ENCODE measurements at places on chromosomes 2 and 18.

- no peak for DNase-seq
Observed at GRCh38 chr2:226883296-226883795, 47.5 kb downstream of the RHBDD1 start.

DNA sequence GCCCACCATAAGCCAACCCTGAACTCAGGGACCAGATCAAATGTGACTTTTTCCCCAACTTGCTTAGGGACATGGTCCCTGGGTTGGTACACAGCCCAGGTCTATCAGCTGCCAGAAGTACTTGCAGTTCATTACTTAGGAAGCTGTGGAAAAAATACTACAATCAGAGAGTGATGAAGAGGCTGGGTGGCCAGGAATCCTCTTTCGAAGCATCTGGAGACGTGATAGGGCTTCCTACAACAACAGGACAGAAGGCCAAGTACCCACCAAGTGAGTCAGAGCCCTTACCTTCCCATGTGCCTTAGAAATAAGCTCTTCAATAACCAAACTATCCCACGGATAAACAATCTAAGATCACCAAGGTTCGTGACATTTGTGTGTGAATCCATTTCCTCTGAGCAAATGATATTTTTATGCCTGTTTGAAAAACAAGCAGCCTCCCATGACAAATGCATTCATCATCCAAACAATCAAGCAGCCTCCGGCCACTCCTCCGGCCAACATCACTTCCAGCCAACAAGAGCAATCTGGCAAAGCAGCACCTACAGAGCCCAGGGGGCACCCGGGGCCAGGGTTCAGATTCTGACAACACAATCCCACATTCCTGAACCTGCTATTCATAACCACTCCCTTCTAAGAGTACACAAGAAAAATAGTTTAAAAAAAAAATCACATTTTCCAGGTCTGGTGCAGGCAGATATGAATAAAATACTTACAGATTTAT, 26.4 kb downstream of the TBC1D8 start:
- no peak for DNase-seq

DNA sequence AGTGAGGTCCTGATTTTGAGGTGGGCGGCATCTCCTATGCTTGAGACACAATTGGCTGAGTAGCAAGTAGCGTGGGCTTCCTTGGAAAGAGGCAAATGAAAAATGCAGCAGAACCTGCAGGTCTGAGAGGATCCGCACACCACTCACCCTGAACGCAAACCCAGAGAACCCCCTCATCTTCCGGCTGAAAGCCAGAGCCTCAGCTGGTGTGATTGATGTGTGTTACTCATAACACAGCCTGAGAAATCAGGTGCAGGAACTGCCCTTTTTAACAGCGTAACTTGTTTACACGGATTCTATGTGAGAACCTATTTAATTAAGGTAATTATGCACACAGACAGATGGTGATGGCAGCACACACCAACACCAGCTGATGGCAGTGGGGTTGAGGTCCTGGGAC, 123.4 kb downstream of the MRO start:
- DNase-seq, result no peak

- no peak for DNase-seq
Observed at GRCh38 chr18:12883372-12883683, 709 bp downstream of the PTPN2 start.

GRCh38 chr2:186913870-186914269, 64.9 kb upstream of the ZSWIM2 start:
- no peak for DNase-seq

DNA sequence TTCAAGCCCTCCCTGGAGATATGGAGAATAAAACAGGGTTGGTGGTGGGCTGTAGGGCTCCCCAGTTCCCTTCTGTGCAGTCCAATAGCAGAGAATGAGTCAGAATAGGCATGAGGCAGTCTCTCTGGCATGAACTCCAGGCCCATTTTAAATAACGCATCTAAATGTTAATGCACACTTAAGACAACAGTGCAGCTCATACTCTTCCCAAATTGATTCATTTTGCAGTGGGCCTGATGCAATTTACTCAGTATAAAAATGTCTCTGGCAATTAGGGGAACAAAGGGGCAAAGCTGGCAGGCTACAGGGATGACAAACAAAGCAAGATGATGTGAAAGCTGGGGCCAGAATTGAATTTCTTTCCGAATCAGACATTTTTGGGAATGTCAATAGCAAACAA, 402.8 kb downstream of the CLIP4 start:
- no peak for DNase-seq

DNA sequence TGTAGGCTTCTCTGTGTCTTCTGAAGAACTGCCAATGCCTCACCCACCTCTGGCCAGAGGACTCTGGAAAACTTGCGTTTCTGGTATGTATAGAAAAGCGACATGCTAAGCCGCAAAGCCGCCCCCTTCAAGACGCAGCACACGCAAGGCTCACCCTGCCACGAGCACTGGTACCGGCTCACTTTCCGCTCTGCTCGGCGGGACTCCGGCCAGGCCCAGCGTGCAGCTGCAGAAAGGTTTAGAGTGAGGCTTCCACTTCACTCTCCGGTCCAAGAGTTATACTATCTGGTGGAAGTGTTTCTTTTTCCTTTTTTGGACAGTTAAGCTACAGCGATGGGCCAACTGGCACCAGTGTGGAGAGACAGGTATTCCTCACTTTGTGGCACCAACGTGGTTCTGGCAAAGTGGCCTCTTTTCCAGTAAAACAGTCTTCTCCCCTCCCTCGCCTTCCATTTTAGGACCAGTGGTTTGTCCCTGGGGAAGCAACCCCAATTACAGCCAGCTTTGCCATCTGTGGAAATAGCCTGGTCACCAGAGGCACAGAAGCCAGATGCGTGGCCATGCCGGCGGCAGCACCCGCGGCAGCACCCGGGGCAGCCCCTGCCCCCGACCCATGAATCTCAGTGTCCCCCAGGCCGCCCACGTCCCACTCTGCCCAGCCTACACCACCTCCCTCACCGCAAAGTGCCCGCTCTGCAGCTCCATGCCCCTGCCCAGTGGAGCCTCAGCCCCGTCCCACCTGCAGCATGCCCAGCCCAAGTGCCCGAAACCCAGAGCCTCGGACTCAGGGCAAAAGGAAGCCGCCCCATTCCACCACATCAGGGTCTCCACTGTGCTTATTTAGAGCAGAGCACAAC, 91.6 kb upstream of the CTDP1 start:
- DNase-seq, result no peak
